ENCODE measurements at places on chromosomes 11 and 22. TPM values are rescaled to one million over a fixed set of nuclear protein-coding genes. Genes with fewer than 3 reads are reported as not detected.

DNA sequence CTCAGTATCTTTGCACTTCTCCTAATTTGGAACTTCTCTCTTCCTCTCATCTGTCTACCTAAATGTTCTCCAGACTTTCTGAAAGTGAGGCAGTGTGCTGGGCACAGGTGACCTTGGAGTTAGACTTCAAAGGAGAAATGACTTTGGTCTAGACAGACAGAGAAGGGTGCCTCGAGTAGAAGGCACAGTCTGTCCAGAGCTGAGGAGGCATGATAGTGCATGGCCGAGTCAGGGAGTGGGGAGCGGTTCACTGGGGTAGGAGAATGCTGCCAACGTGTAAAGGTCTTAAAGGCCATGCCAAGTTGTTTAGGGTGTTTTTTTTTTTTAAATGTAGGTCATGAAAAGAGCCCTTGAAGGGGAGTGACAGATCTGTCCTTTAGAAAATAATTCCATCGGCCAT is 17.3 kb upstream of the ZBTB16 start:
- DNase-seq = no peak
- no peaks in the 10 kb centered on the region for H3K36me3 ChIP-seq
- peaks cover 28% of the 10 kb centered on the region for H3K4me1 ChIP-seq
- H3K4me3 ChIP-seq = no peak overlapping the region
- no peaks in the 10 kb centered on the region for H3K27me3 ChIP-seq

TEX54 gene
- total RNA-seq = not detected

GRCh38 chr11:117917591-117918151 is 11.5 kb downstream of the TMPRSS13 start:
- DNase-seq = no peak
- H3K4me1 ChIP-seq = no peaks in the 10 kb centered on the region
- no peak overlapping the region for H3K4me3 ChIP-seq
- H3K27ac ChIP-seq = no peak overlapping the region

GRCh38 chr22:20064140-20064480 is 15.9 kb upstream of the DGCR8 start:
- no peak for DNase-seq
- peaks cover 44% of the 10 kb centered on the region for H3K36me3 ChIP-seq

GRCh38 chr11:80782135-80782885 is 1341.5 kb upstream of the TENM4 start:
- H3K4me3 ChIP-seq = no peak overlapping the region
- no peak for DNase-seq
- H3K27me3 ChIP-seq = no peaks in the 10 kb centered on the region
- H3K4me1 ChIP-seq = no peaks in the 10 kb centered on the region
- no peaks in the 10 kb centered on the region for H3K36me3 ChIP-seq

DNA sequence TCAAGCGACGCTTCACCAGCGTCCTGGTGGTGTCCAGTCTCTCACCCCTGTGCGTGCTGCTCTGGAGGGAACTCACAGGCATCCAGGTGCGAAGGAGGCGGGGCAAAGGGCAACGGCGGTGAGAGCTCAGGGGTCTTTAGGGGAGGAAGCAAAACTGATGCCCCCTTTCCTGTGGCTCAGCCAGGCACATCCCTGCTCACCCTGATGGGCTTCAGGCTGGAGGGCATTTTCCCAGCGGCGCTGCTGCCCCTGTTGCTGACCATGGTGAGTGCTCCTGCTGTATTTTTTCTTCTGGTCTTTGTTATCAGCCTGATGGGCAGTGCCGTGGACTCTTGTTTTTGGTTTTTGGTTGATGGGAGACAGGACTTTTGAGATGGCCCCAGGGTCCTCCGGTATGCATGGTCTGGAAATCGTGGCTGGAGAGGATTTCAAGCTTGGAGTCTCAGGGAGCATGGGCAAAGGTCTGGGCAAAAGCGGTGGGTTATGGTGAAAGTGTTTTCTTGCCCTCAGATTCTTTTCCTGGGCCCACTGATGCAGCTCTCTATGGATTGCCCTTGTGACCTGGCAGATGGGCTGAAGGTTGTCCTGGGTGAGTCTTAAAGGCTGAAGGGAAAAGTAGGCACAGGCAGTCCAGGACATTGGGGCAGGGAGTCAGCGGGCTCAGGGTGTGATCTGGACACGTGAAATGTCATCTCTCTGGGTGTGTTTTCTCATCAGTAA is 695 bp downstream of the RCE1 start:
- H3K4me3 ChIP-seq = peak overlapping the region; percentile 99
- no peaks in the 10 kb centered on the region for H3K27me3 ChIP-seq
- no peak for DNase-seq
- H3K36me3 ChIP-seq = peaks cover 48% of the 10 kb centered on the region

GRCh38 chr22:19285831-19286230 is 5.7 kb downstream of the CLTCL1 start:
- H3K27me3 ChIP-seq = no peaks in the 10 kb centered on the region
- H3K27ac ChIP-seq = peak overlapping the region; percentile 97
- no peaks in the 10 kb centered on the region for H3K36me3 ChIP-seq
- H3K4me3 ChIP-seq = peak overlapping the region; percentile 23
- DNase-seq = no peak
- peaks cover 56% of the 10 kb centered on the region for H3K4me1 ChIP-seq
